ENCODE measurements at places on chromosomes 7 and 10. TPM values are rescaled to one million over a fixed set of nuclear protein-coding genes. Genes with fewer than 3 reads are reported as not detected.

DNA sequence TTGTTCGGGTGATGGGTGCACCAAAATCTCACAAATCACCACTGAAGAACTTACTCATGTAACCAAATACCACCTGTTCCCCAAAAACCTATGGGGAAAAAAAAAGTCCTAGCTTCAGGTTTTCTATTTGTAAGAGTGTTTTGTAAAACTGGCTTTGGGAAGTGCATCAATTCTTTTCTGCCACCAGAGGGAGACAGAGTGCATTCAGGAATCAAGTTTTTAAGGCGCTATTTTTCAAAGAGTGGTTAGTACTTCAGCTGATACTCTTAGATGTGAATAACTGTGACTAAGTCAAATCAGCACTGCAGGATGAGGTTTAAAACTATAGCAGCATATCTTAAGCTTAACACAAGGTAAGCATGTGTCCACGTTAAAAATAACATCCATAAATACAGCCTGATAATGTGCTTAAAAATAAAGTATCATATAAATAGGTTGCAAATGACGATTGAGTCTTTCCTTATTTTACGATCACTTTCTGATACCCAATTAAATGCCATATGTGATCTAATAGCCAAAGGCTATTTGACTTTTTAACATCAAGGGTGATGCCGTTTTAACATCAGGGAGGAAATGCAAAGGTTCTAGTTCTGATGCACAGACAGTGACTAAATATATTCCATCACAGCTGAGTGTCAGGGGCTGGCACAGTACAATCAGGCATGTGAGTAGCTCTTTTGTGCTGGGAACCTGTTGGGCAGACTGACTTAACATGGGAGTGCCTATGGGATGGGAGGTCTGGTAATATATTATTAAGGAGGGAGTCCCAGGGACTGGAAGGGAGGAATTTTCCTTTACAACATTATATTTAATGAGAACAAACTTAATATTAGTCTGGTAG, 10.6 kb upstream of the LYZL2 start:
- no peak overlapping the region for H3K4me3 ChIP-seq
- no peak for DNase-seq
- peaks cover 24% of the 10 kb centered on the region for H3K27me3 ChIP-seq
- H3K4me1 ChIP-seq = peaks cover 3% of the 10 kb centered on the region

DNA sequence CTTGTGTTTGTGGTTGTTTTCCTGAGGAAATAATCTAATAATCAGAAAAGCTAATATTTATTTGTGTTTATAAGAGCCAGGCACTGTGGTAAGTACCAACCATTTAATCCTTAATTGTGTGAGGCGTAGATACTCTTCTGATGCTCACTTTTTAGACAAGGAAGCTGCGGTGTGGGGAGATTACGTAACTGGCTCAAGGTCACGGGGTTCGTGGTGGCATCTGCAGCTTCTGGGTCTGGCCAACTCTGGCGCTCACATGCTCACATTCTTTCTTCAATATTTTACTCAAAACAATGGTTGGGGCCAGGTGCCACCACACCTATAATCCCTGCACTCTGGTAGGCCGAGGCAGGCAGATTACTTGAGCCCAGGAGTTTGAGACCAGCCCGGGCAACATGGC, 77.6 kb downstream of the RALA start:
- H3K27me3 ChIP-seq = no peaks in the 10 kb centered on the region
- peaks cover 46% of the 10 kb centered on the region for H3K36me3 ChIP-seq
- H3K4me1 ChIP-seq = peaks cover 5% of the 10 kb centered on the region
- H3K27ac ChIP-seq = no peak overlapping the region
- DNase-seq = no peak
- no peak overlapping the region for H3K4me3 ChIP-seq

DNA sequence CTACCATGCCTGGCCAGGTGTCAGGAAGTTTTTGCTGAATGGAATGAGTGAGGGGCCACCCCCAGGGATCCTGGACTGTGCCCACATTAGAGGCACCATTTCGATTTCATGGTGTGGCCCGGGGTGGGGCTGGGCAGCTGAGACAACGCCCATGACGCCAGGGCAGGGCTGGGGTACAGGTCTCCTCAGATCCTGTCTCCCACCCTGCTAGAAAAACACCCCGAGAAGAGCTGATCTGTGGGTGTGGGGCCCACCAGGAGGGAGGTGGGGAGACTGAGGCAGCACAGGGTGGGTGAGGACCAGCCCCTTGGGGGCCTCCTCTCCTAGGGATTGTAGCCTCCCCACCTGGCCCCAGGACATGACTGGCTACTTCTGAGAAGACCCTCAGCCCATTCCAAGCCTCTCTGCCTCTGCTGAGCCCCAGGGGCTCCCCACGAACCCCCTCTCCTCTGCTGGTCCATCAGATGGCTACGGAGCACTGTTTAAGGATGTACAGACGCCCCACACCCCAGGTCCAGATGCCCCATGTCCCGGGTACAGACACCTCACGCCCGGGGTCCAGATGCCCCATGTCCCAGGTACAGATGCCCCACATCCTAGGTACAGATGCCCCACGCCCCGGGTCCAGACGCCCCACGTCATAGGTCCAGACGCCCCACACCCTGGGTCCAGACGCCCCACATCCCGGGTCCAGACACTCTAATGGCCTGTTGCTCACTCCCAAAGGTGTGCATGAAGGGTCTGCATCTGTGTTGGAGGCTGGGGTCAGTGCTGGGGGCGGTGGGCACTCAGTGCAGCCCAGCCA, 99.4 kb downstream of the MICALL2 start:
- no peaks in the 10 kb centered on the region for H3K36me3 ChIP-seq
- H3K27me3 ChIP-seq = no peaks in the 10 kb centered on the region
- no peak overlapping the region for H3K4me3 ChIP-seq
- no peak overlapping the region for H3K27ac ChIP-seq
- no peak for DNase-seq
- H3K4me1 ChIP-seq = no peaks in the 10 kb centered on the region

ICA1 gene
- 2.3 TPM for total RNA-seq

CLRN3 gene
- total RNA-seq = not detected

Data from activated T-helper 1 cell treated with anti-CD3 and anti-CD28 coated beads, Interleukin-12 subunit alpha, Interleukin-12 subunit beta, Interleukin-2, Interleukin-4 antibody, amounts not matched to agents 30 ng/mL and 10 ng/mL and 1 ng/mL, durations not matched to agents 14 hours and 24 hours and 36 hours (primary cell).